ENCODE measurements at places on chromosomes 2 and 18.

- DNase-seq = no peak
Measured at GRCh38 chr2:58767828-58768714, 526.9 kb upstream of the FANCL start.

- DNase-seq = no peak
Measured at GRCh38 chr2:119748135-119748534, 11.6 kb upstream of the PTPN4 start.

- DNase-seq = no peak
Measured at GRCh38 chr2:66948234-66948633, 448.9 kb upstream of the ETAA1 start.

- DNase-seq = no peak
Measured at GRCh38 chr18:34339155-34339554, 114.4 kb upstream of the NOL4 start.

DNA sequence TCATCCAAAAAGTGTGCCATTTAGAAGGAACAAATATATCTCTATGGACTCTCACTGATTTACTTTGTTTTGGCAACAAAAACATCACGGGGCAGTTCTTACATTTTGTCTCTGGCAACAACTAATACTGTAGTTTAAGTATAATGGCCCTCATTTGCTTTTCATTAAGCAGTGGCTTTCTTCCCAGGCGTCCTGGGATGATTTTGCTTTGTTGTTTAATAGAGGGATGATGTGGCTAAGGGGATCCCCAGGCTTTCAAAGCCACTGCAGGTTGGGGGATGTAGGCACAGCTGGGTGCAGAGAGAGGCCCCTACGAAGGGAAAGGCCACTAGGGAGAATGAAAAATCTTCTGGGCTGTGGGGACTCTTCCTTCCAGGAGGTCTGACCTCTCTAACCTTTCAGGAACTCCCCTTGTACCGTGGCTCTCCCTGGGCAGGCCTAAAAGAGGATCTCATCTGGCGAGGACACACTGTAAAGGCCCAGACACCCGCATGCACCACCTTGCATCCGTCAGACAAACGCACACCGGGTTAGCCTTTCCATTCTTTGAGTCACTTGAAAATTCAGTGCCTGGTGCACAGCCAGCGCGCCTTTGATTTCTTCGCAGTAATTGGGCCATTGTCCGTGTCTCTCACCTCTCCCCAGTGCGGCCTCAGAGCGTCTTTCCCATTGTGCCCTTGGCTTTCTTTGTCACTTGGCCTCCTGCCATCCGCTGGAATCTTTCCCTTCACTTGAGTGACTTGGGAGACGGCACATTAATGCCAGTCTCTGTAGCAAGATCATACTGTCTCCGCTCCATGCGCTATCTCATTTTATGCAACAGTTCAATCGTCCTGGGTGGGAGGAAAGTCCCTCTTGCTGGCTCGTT lies 40.3 kb upstream of the AFF3 start:
- DNase-seq = no peak

DNA sequence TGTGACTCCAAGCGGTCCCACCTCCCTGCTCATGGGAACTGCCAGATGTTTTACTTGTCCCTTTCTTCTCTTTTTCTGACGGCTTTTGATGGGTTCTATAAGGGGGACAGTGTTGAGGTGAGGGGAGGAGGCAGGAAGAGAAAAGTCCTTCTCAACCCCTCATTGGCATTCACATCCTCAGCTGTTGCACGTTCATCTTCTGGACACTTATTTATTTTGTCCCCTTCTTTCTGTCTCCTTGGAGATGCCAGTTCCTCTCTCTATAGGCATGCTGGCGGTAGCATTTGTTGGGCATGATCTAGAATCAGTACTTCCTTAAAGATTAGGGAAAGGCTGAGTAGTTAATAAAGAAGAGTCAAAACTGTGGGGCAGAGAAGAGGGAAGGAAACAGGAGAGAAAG lies 99.0 kb upstream of the KLHL14 start:
- DNase-seq = no peak

Data from stimulated activated CD8-positive, alpha-beta memory T cell treated with anti-CD3 and anti-CD28 coated beads, Interleukin-4, amount 100 ng/mL, for 4 hours (primary cell).